Effector memory CD8-positive, alpha-beta T cell (primary cell): ENCODE measurements at places on chromosomes 7 and 10.

DNA sequence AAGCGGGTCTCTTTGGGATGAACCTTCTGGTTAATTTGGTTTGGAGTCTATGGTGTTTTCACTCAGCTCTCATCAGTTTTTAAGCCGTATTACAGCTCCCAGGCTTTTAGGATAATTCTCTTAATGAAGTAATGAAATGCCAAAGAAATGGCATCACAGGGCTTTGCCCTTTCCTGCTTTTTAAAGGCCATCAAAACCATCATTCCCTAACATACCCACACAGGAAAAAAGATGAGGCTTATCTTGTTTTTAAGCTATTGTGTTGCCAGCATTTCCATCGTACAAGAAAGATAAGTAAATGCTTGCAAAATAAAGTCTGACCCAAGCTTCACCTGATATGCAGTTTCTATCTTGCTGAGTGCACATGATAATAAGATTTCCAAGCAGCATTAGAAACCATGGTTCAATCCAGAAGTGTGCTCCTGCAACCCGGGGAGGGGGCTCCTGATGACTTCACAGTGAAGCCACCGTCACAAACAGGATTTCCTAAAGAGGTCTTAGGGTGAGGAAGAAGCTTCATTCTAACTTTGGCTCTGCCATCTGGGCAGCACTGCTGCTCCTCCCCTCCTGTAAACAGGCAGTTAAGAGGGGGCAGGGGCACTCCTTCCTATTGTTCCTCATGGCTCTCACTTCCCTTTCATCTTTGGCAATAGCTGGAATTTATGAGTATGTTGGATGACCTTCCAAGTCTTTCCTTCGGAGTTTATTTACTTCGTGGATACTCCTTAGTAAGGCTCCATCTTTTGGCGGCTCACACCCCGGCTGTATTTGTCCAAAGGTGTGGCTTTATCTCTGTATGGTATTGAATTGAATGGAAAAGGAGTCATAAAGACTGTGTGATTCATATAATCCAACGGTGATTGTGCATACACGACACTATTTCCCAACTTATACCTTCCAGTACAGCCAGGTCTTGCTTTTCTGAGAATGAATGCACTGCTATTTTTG, 55.2 kb upstream of the FAM133B start:
- H3K27me3 ChIP-seq = no peaks in the 10 kb centered on the region
- peaks cover 52% of the 10 kb centered on the region for H3K4me1 ChIP-seq
- peak overlapping the region; percentile 80 for H3K27ac ChIP-seq
- peaks cover 3% of the 10 kb centered on the region for H3K36me3 ChIP-seq

DNA sequence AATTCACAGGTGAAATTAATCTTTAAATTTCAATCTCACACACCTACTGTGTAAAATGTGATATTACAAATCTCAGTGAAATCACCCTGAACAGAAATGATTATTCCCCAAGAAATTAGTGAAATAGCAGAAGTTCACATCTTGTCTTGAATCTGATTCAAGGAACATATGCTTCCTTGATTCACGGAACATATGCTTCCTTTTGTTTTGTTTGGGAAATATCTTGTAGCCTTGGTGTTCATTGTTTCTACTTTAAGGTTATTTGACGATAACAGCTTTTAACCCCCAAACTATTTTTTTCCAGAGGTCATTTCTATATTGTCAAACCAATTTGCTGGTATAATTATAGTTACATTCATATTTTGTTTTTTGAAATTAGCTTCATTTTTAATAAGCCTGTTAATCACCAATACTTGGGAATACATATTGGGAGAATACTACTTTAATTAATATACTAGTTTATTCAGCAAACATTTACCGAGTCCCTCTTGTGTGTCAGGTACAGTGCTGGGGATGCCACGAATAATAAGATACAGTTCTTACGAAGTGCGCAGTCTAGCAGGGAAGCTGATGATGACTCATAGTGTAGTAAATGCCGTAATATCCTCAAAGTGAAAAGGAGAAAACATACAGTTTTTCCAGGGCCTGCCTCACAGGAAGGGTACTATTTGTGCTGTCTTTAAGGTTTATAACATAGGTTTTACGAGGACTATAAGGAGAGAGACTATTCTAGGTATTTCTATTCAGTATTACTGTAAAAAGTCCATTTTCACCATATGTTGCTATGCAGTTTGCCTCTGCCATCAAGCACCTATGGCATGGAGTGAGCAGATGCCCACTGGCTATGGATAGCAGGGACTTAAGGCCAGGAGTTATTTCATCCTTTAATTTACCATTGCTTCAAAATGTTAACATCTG, 32.5 kb downstream of the PRKAR2B start:
- H3K4me1 ChIP-seq = no peaks in the 10 kb centered on the region
- H3K27ac ChIP-seq = no peak overlapping the region
- H3K36me3 ChIP-seq = no peaks in the 10 kb centered on the region
- no peak overlapping the region for H3K4me3 ChIP-seq

- no peak for DNase-seq
- H3K27ac ChIP-seq = no peak overlapping the region
- peaks cover 23% of the 10 kb centered on the region for H3K27me3 ChIP-seq
Measured at GRCh38 chr10:111338805-111339204, 262.0 kb downstream of the ADRA2A start.

DNA sequence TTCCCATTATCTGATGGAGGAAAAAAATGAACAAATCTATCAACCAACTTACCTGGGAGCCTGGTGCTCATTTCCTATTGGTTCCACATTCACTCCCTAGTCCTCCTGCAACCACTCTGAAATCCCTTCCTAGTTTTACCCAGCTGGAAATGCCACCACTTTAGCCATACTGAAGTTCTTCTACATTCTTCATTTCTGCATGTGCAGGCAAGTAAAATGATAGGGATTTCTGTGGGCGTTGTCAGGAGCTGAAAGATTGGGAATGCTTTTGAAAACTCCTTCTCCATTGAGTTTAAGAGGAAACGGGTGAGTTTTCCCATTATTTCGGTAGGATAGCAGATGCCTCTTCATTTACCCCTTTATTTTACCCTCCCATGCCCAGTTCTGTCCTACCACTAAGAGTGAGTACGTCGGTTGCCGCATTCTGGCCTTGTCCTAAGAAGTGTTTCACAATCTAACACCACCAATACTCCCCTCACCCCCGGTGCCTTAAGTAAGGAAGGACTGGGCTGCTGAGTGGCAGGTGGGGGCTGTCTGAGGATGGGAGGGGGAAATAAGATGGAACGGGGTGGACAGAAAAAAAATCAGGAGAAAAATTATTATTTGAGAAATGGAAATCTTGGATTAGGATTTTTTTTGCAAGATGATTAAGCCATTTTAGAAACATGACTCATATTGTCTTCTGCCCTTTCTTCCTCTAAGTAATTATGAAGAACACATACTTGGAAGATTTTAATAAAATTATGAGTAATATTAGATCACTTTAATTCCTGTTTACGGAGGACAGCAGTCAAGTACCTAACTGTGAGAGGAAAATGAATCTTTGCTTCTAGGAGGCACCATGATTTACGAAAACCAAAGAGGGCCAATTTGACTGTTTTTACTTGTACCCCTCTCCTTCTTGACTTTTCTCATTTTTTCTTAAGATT, 13.2 kb upstream of the TAS2R60 start:
- H3K4me3 ChIP-seq = no peak overlapping the region
- peaks cover 4% of the 10 kb centered on the region for H3K36me3 ChIP-seq
- DNase-seq = no peak
- peaks cover 11% of the 10 kb centered on the region for H3K27me3 ChIP-seq
- H3K4me1 ChIP-seq = no peaks in the 10 kb centered on the region

DNA sequence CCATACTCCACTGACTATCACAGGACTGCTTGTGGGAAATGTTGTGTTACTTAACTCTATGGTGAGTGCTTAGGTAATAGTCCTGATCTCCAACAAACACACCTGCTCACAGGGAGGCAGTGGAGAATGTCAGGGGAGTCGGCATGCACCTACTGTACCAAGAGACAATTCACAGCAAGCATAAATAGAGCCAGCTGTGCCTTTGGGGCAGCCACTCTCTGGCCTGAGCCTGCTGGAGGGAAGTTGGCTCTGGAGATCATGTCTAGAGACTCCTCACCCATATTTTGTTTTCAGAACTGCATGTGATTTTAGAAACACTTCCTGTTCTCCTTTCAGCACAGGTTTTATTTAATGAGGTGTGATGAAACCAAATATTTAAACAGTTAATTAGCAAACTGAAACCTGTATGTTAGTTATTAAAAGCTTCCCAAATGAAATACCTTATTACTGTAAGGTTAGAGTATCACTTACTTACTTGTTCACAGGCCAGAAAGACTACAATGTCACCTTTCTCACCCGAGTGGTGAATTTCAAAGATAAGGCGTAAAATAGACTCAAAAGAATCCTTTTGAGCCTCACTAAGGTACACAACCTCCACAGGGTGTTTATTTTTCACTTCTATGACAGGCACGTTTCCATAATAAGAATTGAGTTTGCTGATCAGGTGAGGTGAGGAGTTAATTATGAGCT, 21.8 kb downstream of the DHX32 start:
- no peaks in the 10 kb centered on the region for H3K4me1 ChIP-seq
- DNase-seq = no peak
- no peak overlapping the region for H3K4me3 ChIP-seq

- H3K4me3 ChIP-seq = no peak overlapping the region
- no peaks in the 10 kb centered on the region for H3K27me3 ChIP-seq
- peaks cover 9% of the 10 kb centered on the region for H3K36me3 ChIP-seq
- peaks cover 80% of the 10 kb centered on the region for H3K4me1 ChIP-seq
- H3K27ac ChIP-seq = no peak overlapping the region
- no peak for DNase-seq
Measured at GRCh38 chr7:1923409-1924257, 253.6 kb downstream of the ELFN1 start.

DNA sequence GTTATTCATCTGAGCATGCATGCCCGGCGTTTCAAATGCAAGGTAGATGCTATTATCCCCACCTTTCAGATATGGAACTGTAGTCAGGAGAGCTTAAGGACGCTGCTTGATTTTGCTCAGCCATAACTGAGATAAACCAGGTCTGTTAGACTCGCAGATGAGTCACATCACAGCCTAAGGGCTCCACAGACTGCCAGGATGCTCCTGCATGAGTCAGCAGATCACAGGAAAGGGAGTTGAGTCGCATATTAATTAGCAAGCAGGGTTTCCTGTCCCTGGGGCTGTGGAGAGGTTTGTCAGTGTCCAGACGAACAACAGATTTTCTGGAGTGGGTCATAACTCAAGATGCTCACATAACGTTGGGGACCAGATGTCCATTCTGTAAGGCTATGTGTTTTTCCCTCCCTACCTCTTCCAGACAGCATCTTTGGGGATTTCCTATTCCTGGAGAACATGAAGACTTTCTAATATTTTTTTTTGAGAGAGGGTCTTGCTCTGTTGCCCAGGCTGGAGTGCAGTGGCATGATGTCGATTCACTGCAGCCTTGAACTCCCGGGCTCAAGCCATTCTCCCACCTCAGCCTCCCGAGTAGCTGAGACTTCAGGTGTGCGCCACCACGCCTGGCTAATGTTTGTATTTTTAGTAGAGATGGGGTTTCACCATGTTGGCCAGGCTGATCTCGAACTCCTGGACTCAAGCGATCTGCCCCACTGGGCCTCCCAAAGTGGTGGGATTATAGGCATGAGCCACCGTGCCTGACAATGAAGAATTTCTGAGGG, 36.7 kb downstream of the PFKFB3 start:
- peak overlapping the region; percentile 20 for H3K27ac ChIP-seq
- no peaks in the 10 kb centered on the region for H3K27me3 ChIP-seq
- H3K4me1 ChIP-seq = peaks cover 8% of the 10 kb centered on the region
- H3K36me3 ChIP-seq = peaks cover 20% of the 10 kb centered on the region

DNA sequence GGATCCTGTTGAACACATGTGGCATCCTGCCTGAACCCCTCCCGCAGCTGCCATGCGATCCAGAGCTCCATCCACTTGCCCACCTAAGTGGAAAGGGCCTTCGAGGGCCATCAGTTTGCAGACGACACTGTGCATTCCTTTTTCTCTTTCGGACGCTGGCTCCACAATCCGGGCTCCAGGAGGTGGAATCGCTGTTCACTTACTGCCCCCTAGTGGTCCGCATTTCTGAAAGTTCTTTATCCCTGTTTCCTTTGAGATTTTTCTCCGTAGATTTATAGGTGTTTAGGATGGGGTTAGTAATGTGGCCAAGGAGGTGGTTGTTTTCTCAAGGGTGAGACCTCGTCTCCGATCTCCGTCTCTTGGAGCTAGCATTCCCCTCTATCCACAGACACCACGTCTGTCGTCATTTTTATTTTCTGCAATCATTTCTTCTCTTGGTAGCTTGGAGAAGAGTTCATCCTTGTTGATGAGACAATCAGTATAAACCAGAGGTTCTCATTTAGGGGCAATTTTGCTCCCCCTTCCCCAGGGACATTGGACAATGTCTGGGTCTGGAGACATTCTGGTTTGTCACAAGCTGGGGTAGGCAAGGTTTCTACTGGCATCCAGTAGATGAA, 204.6 kb downstream of the ARHGAP21 start:
- no peak overlapping the region for H3K27ac ChIP-seq
- no peak for DNase-seq
- H3K4me3 ChIP-seq = peak overlapping the region; percentile 41
- no peaks in the 10 kb centered on the region for H3K36me3 ChIP-seq

- H3K27ac ChIP-seq = no peak overlapping the region
- no peak overlapping the region for H3K4me3 ChIP-seq
- DNase-seq = no peak
- H3K4me1 ChIP-seq = no peaks in the 10 kb centered on the region
Measured at GRCh38 chr7:17502213-17503060, 204.0 kb downstream of the AHR start.

DNA sequence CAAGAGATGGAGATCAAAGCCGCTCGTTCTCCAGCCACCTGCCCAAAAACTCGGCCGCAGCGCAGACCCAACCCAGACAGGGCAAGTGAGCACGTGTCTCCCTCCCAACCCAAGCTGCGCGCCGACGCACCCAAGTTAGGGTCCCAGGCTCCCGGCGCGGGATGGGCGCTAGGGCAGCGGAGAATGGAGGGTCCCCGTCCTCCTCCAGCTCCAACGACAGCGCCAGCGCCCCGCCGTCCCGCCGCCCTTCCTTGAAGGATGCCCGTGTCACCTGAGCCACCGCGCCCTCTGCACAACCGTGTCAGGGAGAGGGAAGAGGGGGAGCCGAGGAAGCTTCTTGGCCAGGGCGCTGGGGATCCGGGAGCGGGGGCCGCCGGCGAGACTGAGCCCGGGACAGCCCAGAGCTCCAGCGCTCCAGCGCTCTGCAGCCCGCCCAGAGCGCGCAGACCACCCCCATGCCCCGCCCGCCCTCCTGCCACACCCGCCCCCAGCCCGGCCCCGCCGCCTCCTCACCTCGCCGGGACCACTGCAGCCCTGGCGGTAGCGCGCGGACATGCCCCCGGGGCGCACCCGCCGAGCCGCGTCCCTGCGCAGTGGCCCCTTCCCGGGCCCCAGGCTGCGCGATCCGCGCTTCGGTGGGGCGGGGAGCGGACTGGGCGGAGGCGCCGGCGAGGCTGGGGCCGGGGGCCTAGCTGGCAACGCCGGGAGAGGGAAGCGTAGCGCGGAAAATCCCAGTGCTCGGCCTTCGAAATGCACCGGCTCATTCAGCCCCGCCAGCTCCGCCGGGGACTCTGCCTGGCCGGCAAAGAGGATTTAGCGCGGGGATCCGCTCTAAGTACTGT, at the start of gene SLC16A12:
TSS of gene SLC16A12 (minus strand) at position 424 of the 842 bp plus-strand sequence. CDS start 73,016 bp downstream, outside the sequence.
- no peaks in the 10 kb centered on the region for H3K36me3 ChIP-seq
- peaks cover 6% of the 10 kb centered on the region for H3K4me1 ChIP-seq
- DNase-seq = no peak
- H3K27ac ChIP-seq = no peak within 1 kb of the TSS
- peaks cover 75% of the 10 kb centered on the region for H3K27me3 ChIP-seq

GRCh38 chr10:114544045-114544659, 113.9 kb downstream of the ABLIM1 start:
- peak; percentile 69 for DNase-seq
- H3K27ac ChIP-seq = peak overlapping the region; percentile 98
- no peaks in the 10 kb centered on the region for H3K27me3 ChIP-seq
- H3K4me3 ChIP-seq = peak overlapping the region; percentile 81
